ENCODE measurements at places on chromosomes 3 and 15.

GRCh38 chr3:36165509-36166290, 214.6 kb upstream of the STAC start:
- no peak for DNase-seq

GRCh38 chr3:39196671-39197356, 4.4 kb upstream of the XIRP1 start:
- peak; percentile 67 for DNase-seq

DNA sequence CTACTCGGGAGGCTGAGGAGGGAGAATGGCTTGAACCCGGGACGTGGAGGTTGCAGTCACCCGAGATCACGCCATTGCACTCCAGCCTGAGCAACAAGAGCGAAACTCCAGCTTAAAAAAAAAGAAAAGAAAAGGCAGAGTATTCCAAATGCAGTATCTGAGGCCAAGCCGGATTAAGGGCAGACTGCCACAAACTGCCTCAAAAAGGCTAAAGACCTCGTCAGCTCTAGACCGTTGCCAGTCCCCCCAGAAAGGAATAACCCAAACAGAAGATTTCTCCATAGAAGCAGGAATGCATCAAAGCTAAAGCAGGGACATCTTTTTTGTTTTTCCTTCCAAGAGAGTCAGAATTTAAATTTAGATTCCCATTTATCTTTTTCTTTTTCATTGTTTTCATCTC, 72.9 kb downstream of the TM4SF4 start:
- DNase-seq: no peak

DNA sequence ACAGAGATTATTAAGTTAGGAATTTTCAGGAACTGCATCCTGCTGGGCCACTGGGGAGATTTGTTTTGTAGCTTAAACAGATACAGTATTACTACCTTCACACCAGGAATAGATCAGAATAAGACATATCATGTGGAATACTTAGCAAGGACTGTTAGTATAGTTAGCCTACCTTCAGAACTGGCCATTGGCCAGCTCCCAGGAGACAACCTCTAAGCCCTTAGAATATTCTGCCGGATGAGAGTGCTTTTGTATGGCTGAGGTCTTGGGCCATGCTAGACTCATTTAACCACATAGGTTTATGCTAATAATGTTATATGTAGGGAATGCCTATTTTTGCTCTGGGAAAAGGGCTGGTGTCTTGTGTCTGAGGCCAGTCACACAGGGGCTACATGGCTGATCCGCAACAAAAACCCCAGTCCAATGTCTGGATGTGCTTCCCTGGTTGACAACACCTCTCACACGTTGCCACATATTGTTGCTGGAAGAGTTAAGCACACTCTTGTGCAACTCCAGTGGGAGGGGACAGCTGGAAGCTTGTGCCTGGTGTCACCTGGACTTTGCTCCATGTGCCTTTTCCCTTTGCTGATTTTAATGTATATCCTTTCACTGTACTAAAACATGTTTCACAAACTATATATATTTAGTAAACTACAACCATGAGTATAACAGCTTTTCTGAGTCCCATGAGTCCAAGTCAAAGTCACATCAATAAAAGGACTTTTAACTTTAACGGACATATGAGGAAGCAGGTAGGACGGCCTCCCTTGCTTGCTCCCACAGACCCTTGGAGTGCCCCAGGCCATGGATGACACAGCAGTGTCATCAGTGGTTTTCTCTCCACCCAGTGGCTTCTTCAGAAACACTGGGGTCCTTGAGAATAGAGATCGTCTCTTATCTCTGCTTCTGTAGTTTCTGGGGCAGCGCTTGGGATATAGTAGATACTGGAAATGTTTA, 118.0 kb upstream of the C3orf80 start:
- DNase-seq: no peak

GRCh38 chr3:141773676-141774075, 10.5 kb downstream of the GRK7 start:
- DNase-seq: no peak

DNA sequence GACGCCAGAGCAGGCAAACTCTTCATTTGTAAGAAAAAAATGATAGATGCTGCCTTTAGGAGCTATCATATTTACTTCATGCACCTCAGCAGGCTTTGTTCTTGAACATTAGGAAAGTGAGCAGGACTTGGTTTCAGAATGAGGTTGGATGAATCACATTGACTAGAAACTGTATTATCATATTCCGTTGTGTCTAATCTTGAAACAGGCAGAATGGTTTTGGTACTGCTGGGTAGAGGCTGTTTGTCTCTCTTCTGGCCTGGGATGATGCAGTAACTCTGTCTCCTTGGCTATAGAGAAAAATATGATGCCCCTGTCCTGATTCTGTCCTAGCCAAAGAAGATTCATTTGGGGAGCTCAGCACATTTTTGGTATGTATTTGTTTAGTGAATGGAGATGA, 344.2 kb upstream of the GRM7 start:
- no peak for DNase-seq

DNA sequence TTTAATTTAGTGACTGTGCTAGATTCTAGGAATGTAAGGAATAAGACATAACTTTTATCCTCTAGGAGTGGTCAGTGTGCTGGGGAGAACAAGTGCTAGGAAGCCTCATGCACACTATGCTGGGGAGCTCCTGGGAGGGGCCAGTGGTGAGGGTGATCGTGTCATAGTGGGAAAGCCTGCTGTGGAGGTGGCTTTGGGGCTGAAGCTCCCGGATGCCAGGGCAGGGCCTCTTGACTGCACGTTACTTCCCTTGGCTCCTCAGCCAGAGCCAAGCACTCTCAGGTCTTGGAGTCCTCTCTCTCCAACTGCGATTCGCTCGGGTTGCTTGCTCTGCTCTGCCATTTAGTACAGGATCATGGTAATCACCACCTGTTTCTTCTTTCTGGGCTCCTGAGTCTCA, 33.6 kb downstream of the SQOR start:
- DNase-seq: no peak

DNA sequence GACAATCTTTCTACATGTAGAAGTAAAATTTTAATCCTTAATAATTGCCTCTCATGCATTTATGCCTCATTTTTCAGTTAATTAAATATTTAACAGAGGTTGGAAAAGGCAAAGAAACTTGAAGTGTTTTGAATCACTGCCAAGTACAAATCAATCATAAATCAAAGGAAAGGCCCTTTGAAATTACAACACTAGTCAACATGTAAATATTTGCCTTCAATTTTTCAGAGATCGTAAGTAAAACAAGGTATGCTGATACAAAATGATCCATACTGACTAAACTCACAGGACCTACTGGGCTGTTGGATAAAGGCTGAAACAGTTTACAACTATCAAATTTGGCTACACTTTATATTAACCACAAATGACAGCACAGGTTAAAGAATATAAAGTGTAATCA, 33.9 kb downstream of the ZBBX start:
- DNase-seq: peak; percentile 97

DNA sequence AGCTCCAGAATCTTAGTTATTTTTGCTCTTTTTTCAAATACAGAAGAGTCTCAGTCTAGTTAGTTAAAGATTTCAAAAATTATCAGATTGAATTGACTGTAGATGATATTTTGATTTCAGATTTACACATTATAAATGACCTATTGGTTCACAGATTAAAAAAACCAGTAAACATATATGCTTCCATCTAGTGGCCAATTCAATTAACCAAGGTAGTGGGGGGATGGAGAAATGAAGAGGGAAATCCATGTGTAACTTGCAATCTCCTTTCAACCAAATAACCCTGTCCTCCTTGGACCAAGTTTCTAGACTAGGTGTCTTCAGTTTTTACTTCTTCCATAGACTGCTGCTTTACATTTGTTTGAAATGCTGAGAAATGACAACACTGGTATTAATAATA, 789.8 kb downstream of the ROBO1 start:
- DNase-seq: peak; percentile 34

GRCh38 chr3:9087831-9088413, 124.7 kb upstream of the RAD18 start:
- no peak for DNase-seq

GRCh38 chr3:8757551-8758518, 11.6 kb downstream of the OXTR start:
- DNase-seq: no peak

- no peak for DNase-seq
Observed at GRCh38 chr3:113292933-113293332, 81.6 kb downstream of the BOC start.

DNA sequence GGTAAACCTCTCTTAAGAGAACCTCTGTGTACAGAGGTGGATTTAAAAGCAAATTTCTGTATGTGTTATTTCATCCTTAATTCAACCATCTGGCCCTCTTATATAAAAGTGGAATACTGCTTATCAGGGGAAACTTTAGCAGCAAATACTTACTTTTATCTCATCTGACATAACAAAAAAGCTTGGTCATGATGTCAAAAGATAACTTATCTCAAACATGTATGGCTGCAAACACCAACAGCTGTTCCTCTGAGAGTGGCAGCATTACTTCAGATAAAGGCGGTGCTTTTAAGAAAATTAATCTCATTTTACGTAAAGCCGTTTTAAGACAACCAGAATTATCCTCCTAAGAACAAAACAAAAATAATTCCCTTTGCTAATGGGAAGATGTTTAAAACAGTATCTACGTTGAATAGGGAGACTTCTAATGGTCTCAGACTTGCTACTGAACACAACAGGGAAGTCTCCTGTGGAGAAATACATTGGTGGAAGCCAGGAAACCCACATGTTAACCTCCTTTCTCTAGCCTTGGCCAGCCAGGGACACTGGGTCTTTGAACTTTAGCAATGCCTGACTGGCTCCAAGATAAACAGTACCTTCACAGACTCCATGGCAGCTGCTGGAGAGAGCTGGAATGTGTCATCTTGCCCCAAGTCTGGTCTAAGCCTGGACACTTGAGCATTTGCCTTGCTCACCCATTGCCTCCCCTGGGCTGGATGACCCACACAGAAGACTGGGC, 18.1 kb downstream of the ARRDC4 start:
- no peak for DNase-seq

GRCh38 chr3:109072194-109072593, 45.7 kb downstream of the MORC1 start:
- DNase-seq: no peak

- DNase-seq: no peak
Observed at GRCh38 chr3:9102240-9102981, 139.1 kb upstream of the RAD18 start.

GRCh38 chr15:37019479-37020433, 80.6 kb downstream of the MEIS2 start:
- DNase-seq: no peak

DNA sequence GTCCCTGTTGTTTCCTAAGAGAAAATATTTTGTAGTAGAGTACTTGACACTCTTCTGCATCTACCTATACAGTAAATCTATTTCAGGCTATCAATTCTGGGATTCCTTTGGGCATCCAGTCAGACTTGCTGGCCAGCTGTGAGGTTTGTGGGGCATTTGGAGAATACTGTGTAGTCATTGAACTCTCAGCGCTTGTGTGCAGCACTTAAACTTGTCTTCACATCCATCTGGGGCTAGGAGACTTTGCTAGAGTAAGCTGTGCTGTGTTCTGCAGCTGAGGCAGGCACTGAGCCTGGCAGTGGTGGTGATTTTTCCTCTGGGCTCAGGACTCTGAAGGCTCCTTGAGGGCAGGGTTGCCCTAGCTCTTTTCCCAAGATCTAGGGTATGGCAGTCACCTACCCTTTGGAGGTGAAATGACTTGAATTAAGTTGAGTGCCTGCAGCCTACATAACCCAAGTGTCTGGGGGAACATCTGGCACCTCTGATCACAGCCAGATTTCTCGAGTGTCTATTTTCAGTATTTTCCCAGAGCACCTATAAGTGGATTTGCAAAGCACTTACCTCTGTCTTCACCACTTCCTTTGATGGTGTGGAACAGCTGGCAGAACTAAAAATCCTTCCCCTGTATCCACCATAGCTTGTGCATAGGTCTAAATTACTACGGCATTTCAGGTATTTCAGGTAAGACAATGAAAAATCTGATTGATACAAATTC, 19.3 kb downstream of the CLSTN2 start:
- DNase-seq: no peak

All from NCI-H1105 treated with DMSO at 0.1 percent for 48 hours (cell line).